ENCODE measurements at places on chromosomes 1 and 21. TPM values are rescaled to one million over a fixed set of nuclear protein-coding genes. Genes with fewer than 3 reads are reported as not detected.

GRCh38 chr1:156461781-156462647 lies 38.6 kb downstream of the MEF2D start:
- DNase-seq, result no peak

DNA sequence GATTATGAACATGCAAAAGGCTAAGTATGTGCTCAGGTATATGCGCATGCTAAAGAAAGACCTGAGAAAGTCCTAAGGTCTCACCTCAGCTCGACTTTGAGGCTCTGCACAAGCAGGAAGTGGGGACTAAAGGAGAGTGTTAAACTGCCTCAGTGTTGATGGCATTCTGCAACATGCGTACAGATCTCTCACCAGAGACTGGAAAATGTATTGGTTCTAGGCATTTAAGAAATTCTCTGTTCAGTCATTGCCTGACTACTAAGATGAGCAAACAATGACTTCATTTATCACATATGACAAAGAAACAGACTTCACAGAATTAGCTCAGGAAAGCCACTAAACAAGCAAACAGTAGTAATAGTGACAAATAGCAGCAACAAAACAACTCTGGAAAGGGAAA lies 90.8 kb downstream of the USH2A start:
- DNase-seq, result no peak

DNA sequence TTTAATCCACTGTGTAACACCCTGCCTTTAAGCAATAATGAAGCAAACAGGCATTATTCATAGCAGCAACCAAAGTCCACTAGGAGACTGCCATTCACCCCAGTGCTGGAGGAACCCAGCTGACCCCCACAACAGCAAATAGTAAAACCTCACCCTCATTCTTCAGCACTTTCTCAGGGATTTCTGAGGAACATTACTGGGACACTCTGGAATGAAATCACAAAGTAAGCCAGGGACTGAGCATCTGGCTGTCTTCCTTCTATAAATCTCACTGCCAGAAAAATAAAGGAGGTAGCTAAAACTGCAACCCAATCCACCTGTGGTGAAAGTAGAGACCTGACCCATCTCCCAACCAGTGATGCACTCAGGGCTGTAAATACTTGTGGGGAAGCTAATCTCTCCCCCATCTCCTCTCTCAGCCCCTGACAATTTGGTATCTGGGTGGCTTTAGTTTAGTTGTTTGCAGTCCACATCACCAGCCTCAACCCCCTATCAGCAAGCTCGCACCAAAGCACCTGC lies 47.1 kb downstream of the COL6A1 start:
- DNase-seq, result no peak

DNA sequence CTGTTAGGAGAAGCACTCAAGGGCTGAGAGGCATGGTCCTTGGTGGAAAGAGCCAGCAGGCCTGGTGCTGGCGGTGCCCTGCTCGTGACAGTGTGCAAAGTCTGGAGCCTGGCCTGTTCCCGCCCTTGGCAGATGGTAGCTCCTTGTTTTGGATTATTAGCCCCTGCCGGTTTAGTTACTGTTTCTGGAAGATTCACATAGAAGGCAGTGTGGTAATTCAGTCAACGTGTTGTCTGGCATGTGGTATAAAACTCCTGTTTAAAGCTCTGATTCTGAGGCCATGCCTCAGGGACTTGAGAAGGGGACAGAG lies 6.8 kb downstream of the PKNOX1 start:
- no peak for DNase-seq

DNA sequence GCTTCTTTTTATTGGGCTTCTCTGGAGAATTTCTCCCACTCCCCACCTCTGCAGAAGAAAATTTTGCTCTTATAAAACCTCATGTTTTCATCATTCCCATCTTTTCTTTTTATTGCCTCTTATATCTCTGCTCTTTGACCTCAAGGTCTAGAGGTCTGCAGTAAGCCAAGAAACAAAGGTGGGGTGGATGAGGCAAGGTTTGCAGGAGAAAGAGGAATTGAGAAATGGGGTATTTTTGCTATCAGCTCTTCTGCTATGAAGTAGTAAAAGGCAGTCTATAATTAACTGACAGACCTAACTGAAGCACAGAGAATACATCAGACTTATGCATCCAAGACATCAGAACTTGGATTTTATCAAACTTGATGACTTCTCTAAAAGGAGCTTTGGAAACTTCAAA lies 22.9 kb downstream of the SYT11 start:
- no peak for DNase-seq

DNA sequence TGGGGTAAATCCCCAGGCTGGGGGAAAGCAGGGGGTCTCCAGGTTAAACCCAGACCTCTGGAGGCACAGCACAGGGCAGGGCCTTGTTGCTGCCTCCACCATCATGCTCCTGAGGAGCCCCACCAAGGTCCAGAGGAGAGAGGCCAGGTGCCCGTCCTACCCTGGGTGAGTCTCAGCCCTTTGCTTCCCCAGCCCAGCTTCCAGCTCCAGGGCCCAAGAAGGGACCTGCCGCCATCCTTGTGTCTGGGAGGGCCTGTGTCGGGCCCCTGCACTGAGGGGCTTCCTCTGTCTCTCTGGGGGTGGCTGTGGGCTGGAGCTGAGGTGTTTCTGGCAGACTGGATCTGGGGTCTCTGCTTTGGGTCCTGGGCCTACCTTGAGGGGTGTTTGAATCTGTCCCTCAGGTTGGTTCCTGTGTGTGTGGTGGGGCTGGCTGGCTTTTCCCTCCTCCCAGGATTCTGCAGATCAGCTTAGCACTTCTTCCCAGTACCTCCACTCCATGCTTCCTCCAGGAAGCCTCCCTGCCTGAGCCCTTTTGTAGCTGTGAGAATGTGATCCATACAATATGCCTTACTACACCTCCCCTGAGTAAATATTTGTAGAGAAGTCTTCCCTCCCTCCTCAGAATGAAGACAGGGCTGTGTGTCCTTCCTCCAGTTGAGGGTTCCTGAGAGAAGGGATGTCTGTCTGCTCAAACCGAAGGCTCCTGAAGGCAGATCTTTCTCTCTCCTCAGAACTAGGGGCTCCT lies 6.2 kb downstream of the GPR3 start:
- no peak for DNase-seq

The LCK gene
- 4.1 TPM for total RNA-seq

The IGFN1 gene
- not detected for total RNA-seq

DNA sequence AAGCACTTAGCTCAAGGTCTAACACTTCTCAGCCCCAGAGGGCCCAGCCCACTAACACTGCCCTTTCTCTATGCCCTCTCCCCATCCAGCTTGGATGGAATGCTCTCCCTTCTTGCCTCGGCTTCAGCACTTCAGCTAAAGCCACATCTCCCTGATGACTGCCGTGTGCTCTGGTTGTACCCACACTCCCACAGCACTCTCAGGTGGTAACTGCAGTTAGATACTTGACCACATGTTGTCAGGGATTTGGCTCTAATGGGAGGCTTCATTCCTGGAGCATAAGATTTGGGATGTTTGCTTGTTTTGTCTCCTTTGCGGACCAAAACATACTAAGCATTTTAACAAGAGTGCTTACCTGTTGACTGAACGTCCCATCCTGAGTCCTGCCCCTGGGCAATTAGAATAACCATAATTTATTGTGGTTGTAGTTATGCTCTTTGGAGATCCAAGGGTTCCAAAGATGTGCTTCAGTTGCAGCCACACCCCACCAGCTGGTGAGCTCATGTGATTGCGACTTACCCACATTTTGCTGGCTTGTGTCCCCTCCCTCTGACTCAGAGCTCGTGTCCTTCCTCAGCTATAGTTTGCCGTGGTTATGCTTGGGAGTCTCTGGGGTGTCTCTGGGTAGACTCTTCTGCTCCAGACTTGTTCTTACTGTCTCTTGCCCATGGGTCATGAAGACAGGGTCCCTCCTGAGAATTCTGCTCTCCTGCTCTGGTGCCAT lies 7.7 kb upstream of the SLC26A9 start:
- no peak for DNase-seq

DNA sequence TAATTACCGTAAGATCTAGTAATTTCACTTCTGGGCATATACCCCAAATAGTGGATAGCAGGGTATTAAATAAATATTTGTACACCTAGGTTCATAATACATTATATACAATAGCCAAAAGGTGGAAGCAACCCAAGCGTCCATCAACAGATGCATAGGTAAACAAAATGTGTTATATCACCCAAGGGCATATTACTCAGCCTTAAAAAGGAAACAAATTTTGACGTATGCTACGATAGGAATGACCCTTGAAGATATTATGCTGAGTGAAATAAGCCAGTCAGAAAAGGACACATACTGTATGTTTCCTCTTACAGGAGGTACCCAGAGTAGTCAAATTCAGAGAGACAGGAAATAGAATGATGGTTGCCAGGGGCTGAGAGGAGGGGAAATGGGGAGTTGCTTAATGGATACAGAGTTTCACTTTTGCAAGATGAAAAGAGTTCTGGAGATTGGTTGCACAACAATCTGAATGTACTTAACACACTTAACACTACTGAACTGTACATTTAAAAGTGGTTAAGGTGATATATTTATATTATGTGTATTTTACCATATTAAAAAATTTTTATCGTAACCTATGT lies 36.6 kb upstream of the KCTD3 start:
- no peak for DNase-seq

The SYT2 gene
- not detected for total RNA-seq

- no peak for DNase-seq
These were observed 155.7 kb downstream of the TNFSF18 start for GRCh38 chr1:172895050-172895460.

DNA sequence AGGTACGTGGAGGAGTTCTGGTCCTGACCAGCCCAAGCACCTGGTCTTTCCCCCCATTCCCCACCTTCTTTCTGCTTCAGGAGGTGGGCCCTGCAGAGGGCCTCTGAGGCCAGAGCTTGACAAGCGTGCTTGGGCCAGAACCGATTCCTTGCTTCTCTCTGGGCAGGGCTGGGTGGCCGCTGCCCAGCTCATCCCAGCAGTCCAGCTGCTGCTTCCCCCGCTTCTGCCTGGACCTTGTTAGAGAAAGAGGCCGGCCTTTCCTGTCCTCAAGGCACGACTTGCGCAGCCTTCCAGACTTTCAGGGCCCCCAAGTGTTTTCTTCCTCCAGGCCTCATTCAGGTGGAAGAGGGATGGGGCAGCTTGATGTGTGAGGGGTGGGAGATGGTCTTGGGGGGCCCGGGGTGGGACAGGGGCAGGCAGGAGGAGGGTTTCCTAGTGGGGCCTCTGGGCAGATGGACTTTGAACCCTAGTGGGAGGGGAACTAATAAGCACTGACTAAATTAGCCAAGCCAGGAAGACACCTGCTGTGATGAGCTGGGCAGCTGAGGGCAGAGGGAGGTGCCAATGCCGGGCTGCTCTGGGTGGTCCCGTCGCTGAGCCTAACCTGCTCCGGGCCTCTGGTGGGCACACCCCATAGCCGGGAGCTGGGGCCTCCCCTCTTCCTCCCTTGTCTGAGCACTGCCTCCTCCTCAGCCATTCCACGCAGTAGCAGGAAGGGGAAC lies 36.5 kb downstream of the ARHGEF10L start:
- DNase-seq, result no peak

The NKAIN1 gene
- not detected for total RNA-seq

The LCE1B gene
- total RNA-seq, result not detected

- no peak for DNase-seq
These were observed 43.6 kb downstream of the AKNAD1 start for GRCh38 chr1:108813326-108813725.

- no peak for DNase-seq
These were observed 147.1 kb downstream of the C1orf21 start for GRCh38 chr1:184533915-184534314.

The HLX gene
- total RNA-seq, result 11.0 TPM

- no peak for DNase-seq
These were observed 14.1 kb upstream of the KIAA1614 start for GRCh38 chr1:180898441-180899219.

The NECTIN4 gene
- total RNA-seq, result 0.14 TPM

DNA sequence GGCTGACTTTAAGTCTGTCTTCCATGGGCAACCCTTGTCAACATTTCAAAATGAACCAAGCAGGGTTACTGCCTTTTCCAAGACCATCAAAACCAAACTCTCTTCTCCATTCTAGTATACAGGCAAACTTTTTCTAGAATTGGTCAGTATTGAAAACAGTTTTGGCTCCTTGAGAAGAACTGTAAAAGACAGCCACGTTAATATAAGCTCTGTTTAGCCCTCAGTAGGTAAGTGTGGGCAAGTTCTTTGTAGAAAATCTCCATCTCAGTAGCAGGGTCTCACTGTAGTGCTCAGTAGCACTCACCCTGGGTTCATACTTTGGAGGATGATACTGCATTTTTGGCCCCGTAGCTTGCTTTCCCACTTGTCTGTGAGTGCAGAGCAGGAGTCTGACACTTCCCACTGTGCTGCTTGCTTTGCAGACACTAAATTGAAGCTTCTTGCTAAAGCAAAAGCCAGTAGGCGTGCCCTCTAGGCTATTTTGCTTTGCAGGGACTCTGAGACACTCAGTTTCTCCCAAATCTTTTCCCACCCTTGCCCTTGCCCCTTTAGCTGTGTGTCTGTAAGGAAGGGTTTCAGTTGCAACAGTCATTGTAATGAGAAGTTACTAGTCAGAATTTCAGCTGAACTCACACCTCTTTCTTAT lies 34.3 kb upstream of the CACYBP start:
- no peak for DNase-seq

The HMGCS2 gene
- 1.8 TPM for total RNA-seq

The OR2L8 gene
- total RNA-seq, result not detected

The GLUL gene
- 705 TPM for total RNA-seq
